Left ventricle myocardium superior (tissue), 1 donor: ENCODE measurements at places on chromosomes 6 and 20. TPM values are rescaled to one million over a fixed set of nuclear protein-coding genes. Genes with fewer than 3 reads are reported as not detected.

The WFDC8 gene
- not detected for total RNA-seq

The STMND1 gene
- total RNA-seq, result not detected

The FAXC gene
- total RNA-seq, result not detected

DNA sequence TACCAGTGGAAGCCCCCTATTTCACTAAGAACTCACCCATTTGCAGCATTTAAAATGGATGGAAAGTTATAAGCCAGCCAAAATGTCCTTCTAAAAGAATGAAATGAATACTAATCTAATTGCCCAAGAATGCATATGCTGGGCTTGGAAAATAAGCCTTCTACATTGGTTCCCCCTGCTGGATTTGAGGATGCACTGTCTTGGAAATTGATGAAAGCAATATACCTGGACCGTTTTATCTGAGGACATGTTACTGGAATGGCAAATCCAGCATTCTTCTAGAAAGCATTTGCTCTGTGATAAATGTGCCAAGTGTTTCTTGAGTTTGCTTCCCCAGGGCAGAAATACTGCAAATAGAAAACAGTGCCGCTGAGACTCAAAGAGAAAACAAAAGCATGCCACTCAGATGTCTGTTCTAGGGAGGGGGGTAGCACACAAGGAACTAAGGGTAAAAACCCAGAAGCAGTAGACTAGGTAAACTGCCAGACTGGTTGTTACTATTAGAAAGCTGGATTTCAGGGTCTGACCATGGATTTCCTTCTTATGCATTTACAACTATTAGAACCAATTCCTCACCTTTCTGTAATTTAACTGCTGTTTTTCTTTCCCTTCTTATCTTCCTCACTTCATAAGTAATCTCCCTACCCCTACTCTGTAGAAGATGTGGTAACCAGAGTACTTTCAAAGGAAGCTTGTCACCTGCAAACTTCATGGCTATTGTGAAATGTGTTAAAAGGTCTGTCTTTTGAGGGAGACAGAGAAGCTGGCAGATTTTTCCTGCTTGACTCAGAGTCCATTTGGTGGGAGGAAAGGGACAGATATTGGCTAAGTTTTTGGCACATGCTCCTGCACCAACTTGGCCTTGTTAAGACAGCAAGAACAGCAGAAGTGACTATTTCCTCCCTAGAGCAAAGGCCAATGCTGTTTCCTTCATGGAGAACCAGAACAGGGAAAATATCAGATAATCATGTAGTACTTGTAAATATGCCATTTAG, 642.6 kb downstream of the KIF16B start:
- DNase-seq, result no peak

DNA sequence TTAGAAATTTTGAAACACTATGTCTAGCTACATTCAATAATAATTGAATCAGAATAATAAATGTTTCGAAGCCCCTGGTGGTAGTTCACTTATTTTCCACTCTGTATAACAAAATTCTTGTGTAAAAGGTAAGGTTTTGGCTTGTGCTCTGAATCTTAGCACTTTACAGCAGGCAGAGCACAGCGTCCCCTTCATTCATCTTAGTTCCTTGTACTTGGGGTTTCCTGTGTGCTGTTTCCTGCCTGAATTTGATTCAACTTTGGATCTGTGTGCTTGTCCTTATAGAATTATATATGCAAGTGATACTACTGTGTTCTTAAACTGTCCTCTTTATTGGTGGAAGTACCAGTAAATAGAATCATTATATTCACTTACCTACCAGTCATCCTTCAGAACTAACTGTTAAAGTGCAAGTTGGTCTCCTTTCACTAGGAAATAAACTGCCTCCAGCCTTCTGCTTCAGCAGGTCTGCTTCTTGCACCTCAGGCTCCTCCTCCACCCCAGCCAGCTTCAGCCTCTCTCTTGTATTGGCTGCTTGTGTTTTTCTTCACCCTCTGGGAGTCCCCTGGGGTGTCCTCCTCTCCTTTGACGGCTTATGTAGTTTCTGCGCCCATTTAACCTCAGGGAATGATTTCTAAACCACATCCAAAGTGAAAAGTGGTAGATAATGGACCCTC, 28.8 kb upstream of the TULP4 start:
- no peak for DNase-seq

GRCh38 chr6:37531026-37531425, 31.3 kb upstream of the CCDC167 start:
- no peak for DNase-seq

DNA sequence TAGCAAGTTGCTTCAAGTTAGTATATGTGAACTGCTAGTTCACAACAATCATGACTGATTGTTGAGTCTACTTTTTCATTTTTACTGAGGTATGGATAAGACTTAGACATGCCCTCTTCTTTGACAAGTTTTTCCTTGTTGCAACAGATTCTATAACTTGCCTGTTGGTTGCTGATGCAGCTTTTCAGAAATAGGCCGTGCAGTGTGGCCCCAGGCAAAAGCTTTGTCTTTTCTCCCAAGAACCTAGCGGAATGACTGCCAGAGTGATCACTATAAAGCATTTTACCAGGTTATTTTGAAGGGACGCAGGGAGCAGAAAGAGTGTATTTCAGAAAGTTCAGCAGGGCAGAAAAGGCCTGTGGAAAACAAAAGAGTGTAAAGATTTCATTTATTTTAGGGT, 16.0 kb downstream of the HECA start:
- DNase-seq, result no peak

DNA sequence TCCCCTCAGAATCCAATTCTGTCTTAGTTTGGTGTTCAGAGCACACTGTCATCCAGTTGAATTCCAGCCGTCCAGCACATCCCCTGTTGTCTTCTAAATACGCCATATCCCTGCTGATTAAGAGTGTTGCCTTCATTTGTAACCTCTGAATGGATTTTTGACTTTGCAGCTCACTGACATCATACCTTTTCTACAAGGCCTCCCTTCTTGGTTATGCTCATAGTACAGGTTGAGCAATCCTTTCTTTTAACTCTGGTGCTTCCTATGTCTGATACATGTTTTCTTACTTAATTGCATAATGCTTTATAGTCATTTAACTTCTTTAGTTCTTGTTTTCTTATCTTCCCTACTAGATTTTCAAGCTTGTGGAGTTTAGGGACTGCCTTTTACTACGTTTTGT, 36.4 kb downstream of the XRN2 start:
- no peak for DNase-seq
